ENCODE measurements at places on chromosomes 7 and 10.
A peak's percentile ranks its signal among the peaks of the same experiment; 100 is the strongest.

GRCh38 chr7:44307905-44308595 lies 17.3 kb downstream of the CAMK2B start:
- DNase-seq = no peak

DNA sequence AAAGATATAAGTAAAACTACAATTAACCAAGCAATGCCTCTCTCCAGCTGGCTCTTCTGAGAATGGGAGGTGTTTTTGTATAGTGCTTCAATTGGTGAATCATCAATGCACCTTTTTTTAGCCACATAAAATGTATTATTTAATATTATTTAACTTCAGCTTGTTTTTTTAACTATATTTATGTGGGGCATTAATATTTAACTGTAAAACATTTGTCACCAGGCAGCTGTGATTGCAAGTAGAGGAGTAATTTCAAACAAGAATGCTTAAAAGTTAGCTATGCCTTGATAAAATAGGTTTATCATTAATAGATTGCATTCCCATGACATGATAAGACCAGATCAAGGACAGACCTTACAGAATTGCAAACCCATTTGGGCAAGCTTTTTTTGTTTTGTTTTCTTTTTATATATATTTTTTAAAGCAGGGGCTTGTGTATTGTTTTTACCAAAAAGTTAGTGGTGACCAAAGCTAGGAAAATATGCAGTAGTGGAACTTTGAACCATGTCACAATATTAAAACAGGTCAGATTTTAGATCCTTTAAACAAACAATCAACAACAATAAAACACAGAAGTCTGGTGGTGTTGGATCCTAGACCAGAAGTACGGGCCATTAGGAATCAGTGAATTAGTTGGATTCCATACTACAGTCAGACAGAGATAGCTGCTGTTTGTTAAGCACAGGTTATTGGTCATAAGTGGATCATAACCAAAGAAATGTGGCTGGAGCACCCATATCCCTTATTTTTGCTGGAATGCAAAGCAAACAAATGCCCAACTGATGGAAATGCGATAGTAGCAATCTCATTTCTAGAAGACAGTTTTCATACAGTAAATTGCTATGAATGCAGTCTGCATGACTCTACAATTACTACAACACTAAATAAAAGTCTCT lies 2.9 kb downstream of the CAV2 start:
- no peak for DNase-seq

DNA sequence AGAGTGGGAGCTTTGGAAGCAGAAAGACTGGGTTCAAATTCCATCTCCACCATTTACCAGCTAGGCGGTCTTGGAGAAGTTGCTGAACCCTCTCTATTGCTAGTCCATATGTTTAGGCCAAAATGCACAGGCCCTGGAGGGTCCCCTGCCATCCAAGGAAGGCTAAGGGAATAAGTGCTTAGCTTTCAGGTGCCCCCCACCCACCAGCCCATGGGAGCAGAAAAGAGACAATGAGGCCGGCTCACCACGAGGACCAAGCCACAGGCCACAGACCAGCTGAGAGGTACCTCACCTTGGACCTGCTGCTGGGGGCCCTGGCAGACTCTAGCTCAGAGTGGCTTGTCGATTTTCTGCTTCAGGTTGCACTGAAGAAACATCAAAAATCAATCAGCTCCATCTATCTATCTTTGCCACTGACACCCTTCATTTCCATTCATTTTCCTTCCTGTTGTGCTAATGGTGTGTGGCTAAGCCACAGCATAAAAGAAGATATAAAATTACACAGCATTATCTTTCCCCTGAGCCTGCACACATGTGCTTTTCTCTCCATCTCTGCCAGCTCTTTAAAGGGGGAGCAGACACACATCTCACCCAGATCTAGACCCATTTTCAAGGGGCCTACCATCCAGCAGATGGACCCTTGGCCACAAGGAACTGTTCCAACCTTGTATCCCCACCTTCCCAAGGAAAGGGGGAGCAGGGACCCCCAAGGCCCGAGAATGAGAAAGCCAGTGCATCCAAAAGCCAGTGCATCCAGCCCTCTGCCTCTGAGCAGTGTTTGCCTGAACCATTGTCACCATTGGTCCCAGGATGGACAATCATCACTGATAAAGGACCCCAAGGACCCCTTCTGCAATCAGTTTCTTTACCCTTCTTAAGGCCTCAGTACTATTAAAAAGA lies 65.4 kb downstream of the GRID1 start:
- no peak for DNase-seq

GRCh38 chr10:62618054-62618453 lies 186.5 kb upstream of the ADO start:
- no peak for DNase-seq

DNA sequence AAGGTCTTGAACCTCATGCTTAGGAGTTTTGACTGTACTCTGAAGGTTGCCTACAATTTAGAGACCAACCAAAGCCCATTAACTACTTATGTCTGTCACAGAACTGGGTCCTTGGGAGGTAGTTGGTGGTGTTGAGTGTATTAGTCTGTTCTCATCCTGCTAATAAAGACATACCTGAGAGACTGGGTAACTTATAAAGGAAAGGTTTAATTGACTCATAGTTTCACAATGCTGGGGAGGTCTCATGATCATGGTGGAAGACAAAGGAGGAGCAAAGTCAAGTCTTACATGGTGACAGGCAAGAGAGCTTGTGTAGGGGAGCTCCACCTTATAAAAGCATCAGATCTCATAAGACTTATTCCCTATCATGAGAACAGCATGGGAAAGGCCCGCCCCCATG lies 319.6 kb upstream of the ZMIZ1 start:
- DNase-seq = no peak

DNA sequence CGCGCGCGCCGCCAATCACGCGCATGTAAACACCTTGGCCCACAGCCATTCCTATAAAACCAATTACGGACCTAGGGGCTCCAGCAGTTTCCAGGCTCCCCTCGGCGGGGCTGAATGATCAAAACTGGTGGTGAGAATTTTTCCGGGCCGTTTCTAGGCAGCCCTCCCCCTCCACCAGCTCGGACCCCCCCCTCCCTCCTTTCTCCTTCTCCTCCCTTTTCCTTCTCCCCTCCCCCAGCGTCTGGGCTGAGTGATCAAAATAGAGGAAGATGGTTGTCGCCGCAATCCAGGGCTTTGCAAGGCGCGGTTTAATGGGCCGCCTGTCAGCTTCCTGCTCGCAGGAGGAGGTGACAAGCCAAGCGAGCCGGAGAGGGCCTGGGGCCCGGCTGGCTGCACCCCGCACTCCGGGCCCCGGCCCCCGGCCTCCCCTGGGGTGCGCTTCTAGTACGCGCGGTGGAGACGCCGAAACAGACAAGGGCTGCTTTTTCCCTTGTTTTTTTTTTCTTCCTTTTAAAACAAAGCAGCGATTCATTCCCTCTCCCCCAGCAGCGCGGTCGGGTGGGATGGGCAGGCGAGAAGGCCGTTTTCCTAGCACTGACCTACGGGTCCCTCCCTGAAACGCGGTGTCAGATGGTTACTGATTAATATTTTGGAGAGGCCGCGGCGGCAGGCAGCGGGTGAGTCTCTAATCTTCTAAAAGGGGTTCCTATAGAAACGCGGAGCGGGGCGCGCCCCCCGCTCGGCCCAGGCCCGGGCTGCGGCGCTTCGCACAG lies 528 bp upstream of the TNRC18 start:
- peak; percentile 95 for DNase-seq

DNA sequence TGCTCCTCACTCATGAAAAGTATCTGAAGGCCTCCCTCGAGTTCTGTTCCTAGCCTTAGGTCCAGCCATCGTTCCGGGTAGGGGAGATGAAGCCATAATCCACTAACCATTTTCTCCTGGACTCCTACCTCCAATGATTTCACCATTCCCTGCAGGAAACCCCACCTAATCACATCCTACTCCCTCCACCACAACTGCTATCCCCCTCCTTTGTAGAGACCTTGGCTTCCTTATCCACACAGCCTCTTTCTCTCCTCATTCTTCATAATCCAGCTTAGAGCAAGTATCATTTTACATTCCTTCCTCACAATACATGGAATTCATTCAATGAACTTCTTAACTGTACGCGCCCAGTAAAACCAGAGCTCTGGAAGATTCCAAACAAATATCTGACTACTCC lies 18.7 kb downstream of the HNRNPF start:
- DNase-seq = no peak

DNA sequence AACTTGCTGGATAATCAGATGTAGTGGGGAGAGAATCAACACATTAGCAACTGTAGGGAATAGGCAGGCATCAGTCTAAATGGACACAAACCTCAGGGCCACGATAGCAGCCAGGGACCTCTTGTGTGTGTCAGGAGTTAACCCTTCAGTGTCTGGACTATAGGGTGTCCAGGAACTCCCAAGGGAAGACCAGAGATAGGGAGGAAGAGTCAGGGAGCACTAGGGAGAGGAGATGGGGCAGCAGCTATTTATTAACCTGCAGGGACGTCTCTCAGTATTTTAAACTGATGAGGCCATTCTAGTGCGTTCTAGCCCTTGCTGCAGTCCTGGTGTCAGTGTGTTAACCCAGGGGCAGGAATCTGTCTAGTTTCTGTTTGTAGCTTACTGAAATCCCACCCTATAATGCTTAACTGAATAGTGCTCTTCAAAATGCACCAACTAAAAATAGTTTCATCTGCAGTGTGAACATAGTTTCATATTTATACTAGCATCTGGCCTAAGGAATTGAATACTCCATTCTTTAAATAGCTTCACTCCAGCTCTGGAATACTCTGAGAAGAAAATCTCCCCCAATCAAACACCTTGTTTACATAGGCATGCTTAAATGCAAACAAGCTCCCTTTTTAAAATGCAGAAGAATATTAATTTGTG lies 62.7 kb downstream of the ARID5B start:
- DNase-seq = no peak

DNA sequence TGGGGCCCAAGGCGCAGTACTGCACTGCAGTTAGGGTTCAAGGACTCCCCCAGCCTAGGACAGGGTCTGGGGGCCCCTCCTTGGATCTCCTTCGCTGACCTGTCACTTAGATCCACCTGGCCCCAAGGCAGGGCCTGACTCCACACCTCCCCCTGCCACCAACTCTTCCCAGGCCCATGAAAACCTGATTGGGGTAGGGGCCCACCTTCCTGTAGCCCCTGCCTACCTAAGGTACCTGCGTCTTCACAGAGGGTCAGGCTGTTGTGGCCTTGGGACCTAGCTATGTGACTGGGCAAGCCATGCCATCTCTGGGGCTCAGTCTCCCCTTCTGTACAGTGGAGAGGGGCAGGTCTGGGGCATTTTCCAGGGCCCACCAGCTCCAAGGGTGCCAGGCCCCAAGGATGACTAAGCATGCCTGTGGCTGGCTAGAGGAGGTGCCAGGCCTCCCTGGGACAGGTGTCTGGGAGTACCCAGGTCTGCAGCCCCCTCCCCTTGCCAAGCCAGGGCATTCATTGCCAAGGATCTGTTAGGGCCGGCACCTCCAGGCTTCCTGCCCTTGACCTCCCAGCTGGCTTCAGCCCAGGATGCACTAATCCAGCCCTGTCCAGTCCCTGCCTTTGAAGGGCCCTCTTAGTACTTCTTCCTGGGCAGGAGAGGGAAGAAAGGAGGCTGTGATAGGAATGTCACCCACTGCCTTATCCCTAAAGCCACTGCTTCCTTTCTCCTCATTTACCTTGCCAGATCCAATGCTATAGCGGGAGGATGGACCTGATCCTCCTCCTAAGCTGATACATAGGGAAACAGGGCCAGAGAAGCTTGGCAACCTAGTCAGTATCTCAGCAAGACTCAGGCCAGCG lies 1.3 kb downstream of the LIMK1 start:
- DNase-seq = no peak

- DNase-seq = peak; percentile 8
These were observed 8.5 kb downstream of the SP8 start for GRCh38 chr7:20778063-20778721.

DNA sequence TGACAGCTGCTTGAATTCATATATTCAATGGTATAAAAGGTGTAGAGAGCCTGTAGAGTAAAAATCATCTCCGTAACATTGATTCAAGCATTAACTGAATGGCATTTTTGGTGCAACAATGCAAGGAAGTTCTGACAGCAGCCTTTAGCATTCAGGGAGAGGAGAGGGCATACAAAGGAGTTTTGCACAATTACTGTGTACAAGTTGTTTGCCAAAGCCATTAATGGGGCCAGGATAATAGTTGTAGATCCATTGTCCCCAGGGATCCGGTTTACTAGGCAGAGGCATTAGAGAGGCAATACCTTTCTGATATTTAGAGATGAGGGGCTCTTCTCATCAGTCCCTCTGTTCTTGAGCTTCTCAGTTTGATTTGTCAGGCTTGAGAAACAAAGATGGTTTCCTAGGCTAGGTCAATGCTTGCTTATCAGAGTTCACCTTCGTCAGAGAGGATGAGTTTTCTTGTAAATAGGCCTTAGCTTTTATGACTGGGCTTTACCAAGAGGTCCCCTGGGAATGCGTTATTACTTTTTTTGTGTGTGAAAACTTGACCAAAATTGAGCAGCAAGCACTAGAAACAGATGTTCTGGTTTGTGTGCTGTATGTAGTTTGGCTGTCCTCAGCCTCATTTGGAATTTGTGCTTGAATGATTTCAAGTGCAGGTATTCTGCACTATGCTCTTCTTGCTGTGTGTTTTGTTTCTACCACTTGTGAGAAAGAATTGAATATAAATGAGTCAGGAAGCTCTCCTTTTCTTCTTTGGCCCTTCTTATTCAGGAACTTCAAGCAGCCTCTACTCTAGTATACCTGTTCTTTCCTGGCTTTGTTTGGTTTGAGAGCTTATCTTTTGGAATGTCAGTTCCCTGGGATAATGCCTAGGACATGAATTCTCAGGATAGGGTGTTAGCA lies 32.0 kb downstream of the SND1 start:
- DNase-seq = peak; percentile 37

DNA sequence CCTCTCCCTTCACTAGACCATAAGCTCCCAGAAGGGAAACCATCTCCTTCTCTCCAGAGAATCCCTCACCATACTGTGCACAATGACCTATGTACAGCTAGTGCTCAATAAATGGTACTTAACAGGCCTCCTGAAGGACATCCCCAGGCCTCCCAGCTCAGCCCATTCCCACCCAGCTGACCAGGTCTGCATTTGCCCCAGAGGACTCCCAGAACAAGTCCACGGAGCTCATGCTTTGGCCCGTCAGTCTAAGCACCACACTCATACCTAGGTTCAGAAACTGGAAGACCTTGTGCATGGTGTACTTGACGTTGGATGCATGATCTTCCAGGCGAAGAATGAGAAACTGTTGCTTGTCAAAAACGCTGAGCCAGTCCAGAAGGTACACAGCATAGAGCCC lies 81.3 kb downstream of the CHST15 start:
- DNase-seq = no peak

- DNase-seq = no peak
These were observed 131.6 kb upstream of the TMEM72 start for GRCh38 chr10:44779511-44779910.

DNA sequence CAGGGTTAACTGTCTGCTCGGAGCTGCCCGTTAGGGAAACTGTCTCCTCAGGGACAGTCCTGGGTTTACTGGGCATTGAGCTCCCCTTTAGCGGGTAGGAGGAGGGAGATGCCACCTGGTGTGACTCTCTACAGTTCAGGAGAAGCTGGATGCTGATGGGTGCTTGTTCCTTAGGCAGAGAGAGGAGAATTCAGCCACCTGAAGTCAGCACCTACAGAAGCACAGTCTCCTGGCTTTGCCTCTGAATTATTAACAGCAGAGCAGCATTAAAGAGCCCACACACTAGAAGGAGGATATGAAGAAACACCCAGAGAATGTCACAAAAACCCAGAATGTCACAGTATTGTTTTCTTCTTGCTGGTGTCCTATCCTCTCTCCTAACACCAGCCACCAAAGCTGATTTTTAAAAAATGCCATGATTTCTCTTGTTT lies 696 bp downstream of the GIMAP4 start:
- DNase-seq = no peak
